ENCODE measurements at places on chromosomes 4 and X.
A peak's percentile ranks its signal among the peaks of the same experiment; 100 is the strongest.

DNA sequence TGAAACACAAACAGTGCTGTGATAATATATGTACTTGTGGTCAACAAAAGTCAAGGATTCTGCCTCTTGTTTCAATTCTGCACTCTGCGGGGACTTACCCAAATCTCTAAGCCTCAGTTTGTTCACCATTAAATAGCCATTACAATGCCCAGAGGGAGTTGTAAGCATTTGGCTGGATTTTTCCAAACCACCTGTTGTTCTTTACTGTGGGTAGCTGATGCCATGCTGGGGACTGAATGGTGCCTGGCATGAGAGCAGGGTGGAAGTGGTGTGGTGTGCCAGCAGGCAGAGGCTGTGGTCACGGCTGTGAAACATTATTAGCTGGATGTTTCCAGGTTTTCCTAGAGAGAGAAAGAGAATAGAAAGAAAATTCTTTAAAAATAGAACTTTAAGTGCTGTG, 60.7 kb upstream of the PAK3 start:
- DNase-seq = no peak

GRCh38 chr4:185108669-185109068, 34.4 kb upstream of the SLC25A4 start:
- no peak for DNase-seq

DNA sequence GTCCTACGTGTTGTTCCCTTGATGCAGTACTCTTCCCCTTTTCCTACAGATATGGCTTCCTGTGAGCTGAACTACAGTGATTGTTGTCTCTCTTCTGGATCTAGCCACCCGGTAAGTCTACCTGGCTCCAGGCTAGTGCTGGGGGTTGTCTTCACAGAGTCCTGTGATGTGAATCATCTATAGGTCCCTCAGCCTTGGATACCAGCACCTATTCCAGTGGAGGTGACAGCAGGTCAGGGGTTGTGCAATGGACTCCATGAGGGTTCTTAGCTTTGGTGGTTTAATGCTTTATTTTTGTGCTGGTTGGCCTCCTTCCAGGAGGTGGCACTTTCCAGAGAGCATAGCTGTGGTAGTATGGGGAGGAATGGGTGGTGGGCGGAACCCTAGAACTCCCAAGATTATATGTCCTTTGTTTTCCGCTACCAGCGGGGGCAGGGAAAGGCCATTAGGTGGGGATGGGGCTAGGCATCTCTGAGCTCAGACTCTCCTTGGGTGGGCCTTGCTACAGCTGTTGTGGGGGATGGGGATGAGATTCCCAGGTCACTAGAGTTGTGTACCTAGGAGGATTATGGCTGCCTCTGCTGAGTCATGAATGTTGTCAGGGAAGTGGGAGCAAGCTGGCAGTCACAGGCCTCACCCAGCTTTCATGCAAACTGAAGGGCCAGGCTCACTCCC, 121.4 kb upstream of the ANKRD50 start:
- DNase-seq = no peak

DNA sequence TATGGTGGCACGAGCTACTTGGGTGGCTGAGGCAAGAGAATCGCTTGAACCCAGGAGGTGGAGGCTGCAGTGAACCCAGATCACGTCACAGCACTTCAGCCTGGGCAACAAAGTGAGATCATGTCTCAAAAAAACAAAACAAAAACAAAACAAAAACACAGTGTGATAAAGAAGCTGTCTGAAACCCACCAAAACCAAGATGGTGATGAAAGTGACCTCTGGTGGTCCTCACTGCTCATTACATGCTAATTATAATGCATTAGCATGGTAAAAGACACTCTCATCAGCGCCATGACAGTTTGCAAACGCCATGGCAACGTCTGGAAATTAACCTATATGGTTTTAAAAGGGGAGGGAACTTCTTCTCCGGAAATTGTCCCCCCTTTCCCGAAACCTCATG, 29.4 kb upstream of the OPHN1 start:
- peak; percentile 41 for DNase-seq

GRCh38 chr4:147378780-147379179, 102.1 kb upstream of the EDNRA start:
- no peak for DNase-seq

GRCh38 chrX:9604111-9604907, 139.5 kb downstream of the TBL1X start:
- DNase-seq = no peak

DNA sequence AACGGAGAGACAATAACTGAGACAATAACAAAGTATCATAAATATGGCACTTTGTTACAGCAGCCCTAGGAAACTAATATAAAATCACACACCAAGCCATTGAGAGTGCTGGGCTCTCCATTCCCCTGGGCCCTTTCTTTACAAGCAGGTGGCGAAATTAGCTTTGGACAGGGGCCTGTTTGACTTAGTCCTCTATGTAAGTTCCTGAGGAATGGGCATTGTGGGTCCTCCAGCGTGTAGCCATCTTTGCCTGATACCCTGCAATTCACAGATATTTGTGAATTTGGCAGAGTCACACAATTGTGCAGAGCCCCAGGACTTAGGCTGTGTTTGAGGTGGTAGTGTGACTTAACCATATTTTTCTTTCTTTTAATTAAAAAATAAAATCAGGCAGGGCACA, 67.6 kb downstream of the BCOR start:
- DNase-seq = no peak
